Adrenal gland (tissue), 19 donors: ENCODE measurements at places on chromosomes 12 and 14. TPM values are rescaled to one million over a fixed set of nuclear protein-coding genes. Genes with fewer than 3 reads are reported as not detected.

C1RL gene
- 120 TPM for total RNA-seq

SLCO1C1 gene
- not detected for total RNA-seq

GRCh38 chr12:54629925-54630324 lies 4.8 kb downstream of the LACRT start:
- DNase-seq = no peak

- no peak for DNase-seq
These were observed 7.6 kb upstream of the STK38L start for GRCh38 chr12:27236498-27236897.

TTC9 gene
- 2.2 TPM for total RNA-seq

GRCh38 chr12:59650588-59651228 lies 54.9 kb downstream of the SLC16A7 start:
- DNase-seq = peak; percentile 19

ADSS1 gene
- 39.1 TPM for total RNA-seq

DNA sequence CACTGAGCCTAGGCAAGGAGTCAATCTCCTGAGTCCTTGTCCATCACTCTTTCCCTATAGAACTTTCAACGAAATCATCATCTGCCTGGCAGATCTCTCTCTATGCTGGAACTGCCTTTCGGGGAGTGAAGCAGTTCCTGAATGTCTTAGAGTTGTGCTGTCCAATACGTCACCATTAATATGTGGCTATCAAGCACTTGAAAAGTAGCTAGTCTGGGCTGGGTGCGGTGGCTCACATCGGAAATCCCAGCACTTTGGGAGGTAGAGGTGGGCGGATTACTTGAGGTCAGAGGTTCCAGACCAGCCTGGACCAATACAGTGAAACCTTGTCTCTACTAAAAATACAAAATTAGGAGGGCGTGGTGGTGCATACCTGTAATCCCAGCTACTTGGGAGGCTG lies 35.1 kb downstream of the NRDE2 start:
- DNase-seq = no peak

DNA sequence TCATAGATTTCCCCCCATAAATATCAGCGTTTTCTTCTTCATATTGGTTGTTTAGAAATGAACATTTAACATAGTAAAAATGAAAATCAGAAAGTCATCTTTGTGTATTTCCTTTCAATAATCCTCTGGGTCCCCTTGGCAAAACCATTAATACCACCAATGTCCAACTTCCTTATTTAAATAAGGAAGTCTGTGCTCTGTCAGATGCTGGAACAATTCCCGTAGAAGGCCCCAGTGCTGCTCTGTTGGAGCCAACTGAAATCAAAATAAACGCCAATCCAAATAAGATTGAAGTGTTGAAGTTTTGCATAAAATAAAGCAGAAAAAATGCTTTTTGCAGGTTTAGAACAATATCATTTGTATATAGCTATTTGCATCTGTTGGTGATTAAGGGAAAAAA lies 93.1 kb downstream of the PPM1H start:
- no peak for DNase-seq

GRCh38 chr12:70246580-70246979 lies 3.3 kb downstream of the CNOT2 start:
- no peak for DNase-seq

DNA sequence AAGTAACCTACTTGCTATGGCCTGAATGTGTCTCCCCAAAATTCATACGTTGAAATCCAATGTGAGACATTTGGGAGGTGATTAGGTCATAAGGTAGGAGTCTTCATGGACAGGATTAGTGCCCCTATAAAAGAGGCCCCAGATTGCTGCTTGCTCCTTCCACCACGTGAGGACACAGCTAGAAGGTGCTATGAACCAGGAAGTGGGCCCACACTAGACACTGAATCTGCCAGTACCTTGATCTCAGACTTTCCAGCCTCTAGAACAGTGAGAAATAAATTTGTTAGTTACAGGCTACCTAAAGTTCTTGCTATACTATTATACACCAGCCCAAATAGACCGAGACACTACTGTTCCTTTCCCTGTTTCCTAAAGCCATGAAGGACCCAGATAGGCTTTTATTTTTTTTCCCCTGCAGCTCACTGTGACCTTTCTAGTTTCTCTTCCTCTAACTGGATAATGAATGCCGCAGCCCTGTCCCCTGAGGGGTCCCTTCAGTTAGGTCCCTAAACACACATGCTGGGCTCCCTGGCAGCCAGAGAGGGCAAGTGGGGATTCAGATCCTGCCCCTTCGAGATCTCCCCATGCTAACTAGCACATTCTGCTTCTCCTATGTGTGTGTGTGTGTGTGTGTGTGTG lies 19.3 kb downstream of the SLC25A3 start:
- DNase-seq = no peak

DNA sequence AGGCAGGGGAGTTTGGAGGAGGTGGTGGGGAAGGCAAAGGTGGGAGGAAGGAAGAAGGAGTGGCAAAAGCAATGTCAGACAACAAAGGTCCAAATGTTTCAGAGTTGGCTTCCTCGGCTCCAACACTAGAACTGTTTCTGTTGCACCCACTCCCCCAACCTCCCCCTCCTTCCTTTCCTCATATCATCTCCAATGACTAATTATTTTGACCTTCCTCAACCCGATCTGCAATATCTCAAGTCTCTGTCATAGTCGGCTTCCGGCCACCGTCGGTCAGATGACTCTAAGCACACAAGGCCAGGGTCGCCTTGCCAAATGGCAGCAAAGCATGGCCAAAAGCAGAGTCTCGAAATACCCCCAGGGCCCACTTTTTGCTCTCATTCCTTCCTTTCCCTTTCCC lies 637.0 kb upstream of the TBX3 start:
- DNase-seq = peak; percentile 82

- peak; percentile 48 for DNase-seq
These were observed 59.1 kb downstream of the FBXW8 start for GRCh38 chr12:116969615-116970585.

PLEKHD1 gene
- 0.22 TPM for total RNA-seq

DNA sequence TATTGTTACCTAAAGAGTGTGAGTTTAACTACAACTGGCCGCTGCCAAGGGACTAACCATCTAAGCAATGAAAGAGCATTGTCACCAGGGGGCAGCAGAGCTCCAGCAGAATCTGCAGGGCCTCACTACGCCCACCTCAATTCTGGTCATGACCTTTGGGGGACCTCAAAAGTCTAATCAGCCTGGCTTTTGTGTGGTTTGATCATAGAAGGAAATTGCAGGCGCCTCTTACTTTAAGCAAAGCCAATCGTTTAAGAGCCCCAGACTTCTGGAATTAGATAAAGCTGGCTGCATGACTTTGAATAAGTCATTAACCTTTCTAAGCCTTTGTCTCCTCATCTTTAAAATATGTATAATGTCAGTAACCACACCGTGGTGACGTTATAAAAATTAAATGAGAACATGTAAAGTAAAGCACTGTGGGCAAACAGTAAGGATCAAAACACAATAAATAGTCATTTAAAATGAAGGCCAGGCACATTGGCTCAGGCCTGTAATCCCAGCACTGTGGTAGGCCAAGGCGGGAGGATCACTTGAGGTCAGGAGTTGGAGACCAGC lies 58.6 kb downstream of the TBX3 start:
- peak; percentile 55 for DNase-seq

DNA sequence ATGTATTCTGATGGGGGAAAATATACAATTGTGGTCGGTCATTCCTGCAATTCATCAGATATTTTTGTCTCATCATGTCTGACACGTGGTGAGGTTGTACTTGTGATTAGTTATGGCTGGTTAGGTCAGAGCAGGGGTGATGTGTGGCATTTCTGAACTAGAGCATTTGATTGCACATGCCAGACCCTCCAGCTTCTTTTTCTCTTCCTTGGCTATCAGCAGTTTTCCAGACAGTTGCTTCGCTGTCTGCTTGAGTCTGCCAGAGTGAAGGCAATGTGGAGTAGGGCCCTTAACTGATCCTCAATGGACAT lies 25.9 kb downstream of the TMEM117 start:
- no peak for DNase-seq

DNA sequence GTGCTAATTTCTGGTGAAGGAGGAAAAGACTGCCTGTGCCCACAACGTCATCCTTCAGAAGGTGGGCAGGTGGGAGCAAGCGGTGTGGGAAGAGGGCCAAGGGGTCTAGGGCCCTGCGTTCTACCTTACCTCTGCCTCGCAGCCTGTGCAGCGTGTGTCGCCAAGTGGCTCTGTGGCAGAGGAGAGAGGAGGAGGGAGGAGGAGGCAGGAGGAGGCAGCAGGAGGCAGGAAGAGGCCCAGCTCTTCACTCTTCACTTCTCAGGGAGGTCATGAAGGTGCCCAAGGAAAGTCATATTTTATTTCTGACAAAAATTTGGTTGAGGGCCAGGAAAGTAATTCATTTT lies 177.9 kb downstream of the MYRFL start:
- no peak for DNase-seq

CELA1 gene
- 4.1 TPM for total RNA-seq

GRCh38 chr14:21449899-21450216 lies 6.1 kb downstream of the CHD8 start:
- DNase-seq = no peak

GPR65 gene
- total RNA-seq = 6.1 TPM

DNA sequence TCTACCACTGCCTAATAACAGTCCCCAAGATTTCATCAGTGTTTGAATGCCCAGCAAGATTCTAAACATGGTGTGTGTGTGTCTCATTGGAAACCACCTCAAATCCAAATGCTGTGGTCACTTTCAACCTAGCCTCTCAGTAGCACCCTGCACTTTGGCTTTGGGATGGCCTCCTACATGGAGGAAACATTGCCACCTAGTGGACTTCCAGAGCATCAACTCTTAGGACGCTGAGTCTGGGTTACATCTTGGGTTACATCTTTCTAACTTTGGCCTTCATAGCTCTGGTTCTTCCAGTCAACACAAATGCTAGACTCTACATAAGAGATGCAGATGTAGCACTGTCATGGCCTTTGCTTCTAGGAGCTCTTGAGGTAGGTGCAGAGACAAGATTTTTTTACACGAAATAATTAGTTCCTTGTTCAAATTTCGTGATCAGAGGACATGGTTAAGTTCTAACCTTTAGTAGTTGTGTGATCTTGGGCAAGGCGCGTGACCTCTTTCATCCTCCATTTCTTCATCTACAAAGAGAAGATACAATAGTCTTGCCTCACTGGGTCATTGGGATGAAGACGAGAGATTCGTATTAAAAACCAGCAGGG lies 113.5 kb upstream of the VASH1 start:
- DNase-seq = peak; percentile 24

CLEC6A gene
- total RNA-seq = not detected

DNA sequence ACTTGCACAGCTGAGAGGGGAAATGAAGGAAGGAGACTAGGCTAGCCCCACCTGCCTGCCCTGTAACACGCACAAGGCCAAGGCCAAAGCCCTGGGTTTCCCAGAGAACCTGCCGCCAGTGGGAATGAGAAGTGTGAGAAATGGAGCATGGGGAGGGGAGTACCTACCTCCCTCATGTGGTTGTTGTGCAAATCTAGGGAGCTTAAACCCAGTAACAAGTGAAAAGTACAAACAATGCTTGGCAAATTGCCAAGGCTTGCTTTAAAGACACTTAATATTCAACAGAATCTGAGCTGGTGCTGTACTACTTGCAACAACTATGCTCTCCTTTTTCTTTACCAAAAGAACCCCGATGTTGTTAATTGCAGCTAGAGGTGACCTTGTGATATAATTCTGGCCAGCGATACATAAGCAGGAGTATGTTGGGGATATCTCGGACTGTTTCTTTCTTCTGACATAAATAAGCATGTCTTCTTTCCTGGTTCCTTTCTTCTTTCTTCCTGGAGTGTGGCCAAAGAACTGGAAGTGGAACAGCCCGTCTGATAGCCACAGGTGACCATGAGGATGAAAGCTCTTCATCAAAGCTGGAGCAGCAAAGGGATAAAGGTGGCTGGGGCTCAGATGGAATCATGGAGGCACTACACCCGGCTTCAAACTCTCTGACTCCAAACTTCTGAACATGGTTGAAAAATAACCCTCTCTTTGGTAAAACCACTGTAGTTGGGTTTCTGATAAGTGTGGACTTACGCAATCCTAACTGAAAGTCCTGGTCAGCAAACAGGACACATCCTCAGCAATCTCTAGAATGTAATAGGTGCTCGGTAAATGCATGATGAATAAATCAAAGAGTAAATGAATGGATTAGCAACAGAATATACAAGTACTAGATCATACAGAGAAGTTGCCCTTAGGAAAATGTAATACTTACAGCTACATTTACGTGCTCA lies 207.9 kb downstream of the NUAK1 start:
- DNase-seq = no peak

DNA sequence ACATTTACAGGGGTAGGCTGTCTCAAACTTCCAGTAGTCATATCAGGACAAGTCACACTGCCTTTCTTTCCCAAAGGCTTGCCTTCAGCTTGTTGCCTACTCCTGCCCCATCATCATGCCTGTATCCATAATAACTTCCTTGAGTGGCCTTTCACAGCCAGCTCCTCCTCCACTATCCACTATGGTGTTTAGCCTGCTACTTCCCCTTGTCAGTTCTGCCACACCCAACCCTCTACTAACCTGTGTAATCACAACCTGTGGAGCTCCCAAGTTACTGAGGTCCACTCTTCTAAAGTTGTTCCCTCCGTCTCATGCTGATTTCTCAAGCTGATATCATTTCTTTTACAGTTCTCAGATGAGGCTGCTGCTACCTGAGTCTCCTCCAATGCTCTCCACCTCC lies 159.9 kb downstream of the BMP4 start:
- DNase-seq = no peak

- peak; percentile 24 for DNase-seq
These were observed 18.7 kb downstream of the PKP2 start for GRCh38 chr12:32877601-32878459.

GRCh38 chr14:22610931-22611330 lies 12.8 kb downstream of the ABHD4 start:
- peak; percentile 29 for DNase-seq

TMCC3 gene
- total RNA-seq = 8.7 TPM

DNA sequence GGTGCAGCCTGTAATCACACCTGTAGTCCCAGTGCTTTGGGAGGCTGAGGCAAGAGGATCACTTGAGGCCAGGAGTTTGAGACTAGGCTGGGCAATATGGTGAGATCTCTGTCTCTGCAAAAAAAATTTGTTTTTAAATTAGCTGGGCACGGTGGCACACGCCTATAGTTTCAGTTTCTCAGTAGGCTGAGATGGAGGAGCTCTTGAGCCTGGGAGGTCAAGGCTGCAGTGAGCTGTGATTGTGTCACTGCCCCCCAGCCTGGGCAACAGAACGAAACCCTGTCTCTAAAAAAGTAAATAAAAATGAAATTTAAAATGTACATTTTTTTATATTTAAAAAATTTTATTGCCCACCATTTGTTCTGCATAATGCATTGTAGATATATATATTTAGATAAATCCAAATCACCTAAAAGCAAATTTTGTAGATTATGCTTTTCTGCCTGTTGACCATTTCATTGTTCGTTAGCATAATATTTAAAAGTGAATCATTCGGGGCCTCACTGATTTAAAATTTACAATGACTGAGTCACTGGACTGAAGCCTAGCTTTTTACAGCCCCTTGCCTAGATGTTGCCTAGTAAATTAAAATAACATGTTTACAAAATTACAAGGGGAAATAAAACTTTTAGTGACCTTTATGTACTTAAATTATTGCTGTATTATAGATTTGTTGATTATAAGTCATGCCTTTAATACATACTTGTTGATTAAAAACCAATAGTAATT lies 87.9 kb downstream of the USP15 start:
- peak; percentile 60 for DNase-seq

- DNase-seq = no peak
These were observed 1277.3 kb downstream of the SLC16A7 start for GRCh38 chr12:60872850-60873713.

LMO3 gene
- total RNA-seq = 6.7 TPM

- peak; percentile 45 for DNase-seq
These were observed 4.8 kb downstream of the CKB start for GRCh38 chr14:103517721-103518421.
